ENCODE measurements at places on chromosomes 6 and 20. TPM values are rescaled to one million over a fixed set of nuclear protein-coding genes. Genes with fewer than 3 reads are reported as not detected.

LY6G6D gene
- not detected for polyA plus RNA-seq

GINS1 gene
- polyA plus RNA-seq = 6.4 TPM

ABHD16B gene
- polyA plus RNA-seq = not detected

VGLL2 gene
- not detected for polyA plus RNA-seq

MAP7 gene
- 0.10 TPM for polyA plus RNA-seq

TNFRSF21 gene
- 24.9 TPM for polyA plus RNA-seq

GRCh38 chr6:91029211-91029610, 442.3 kb upstream of the MAP3K7 start:
- no peak for DNase-seq

DNA sequence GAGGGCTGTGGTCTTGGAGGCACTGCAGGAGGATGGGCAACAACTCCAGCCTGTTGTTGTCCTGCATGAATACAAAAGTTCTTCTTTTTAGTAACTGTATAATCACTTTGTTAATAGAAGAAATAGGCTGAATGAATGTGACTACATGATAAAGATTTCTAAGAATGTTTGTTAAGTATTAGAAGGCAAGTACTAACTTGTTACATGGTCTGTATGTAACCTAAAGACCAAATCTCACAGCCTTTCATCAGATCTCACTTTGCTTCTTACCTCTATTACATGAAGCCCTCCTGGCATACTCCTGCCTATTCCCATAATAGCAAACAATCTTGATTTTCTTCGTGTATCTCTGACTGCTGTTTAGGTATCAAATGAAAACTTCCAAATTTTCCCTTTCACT, 73.4 kb downstream of the REPS1 start:
- no peak for DNase-seq

DNA sequence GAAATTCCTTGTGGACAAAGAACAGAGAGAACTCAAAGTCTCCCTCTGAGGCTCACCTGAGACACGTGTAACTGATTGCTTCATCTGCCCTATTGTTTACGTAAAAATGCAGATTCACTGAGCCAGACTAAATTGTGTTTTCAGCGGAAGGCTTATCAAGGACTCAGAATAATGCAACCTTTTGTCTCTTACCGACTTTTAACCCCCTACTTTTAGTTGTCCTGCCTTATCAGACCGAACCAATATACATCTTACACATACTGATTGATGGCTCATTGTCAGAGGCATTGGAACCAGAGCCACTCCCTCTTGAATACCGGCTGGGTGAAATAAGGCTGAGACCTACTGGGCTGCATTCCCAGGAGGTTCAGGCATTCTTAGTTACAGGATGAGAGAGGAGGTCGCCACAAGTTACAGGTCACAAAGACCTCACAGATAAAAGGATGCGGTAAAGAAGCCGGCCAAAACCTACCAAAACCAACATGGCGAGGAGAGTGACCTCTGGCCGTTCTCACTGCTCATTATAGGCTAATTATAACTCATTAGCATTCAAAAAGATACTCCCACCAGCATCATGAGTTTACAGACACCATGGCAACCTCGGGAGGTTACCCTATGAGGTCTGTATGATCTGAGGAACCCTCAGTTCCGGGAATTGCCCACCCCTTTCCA, 95.5 kb upstream of the ZNF184 start:
- no peak for DNase-seq

DNA sequence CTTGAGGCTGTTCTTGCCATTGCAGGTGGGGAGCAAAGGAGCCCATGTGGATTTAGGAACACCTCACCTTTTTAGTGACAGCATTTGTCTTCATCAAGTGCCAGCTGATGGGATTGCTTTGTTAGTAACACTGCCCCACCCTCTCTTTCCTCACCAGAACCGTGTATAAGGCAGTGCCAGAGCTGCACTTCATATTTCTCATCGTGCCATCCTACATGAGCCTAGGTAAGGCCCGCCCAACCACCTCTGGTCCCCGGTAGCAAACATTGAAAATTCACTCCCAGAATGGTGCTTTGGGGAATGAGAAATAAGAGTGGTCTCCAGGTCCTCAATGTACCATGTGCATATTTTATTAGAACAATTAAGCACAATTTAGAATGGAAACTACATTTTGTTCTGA, 22.7 kb downstream of the CFAP61 start:
- DNase-seq = no peak

GRCh38 chr6:52022675-52023074, 64.7 kb downstream of the PKHD1 start:
- no peak for DNase-seq

DNA sequence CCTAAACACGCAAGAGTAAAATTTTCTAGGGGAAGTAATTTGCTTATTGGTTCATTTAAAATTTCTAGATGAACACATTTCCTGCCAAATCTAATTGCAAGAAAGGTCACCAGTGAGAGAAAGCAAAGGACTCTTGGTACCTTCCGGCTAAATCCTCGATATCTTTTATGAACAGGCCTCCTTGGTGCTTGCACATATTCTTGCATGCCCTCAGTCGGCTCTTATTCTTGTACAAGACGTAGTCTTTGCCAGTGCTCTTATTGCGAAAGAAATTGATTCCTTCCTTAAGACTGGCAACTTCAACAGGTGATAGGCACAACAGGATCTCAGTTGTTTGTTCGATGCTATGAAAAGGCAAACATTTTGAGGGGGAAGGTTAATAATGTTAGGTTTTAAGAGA, 141.7 kb upstream of the CARMIL1 start:
- peak; percentile 36 for DNase-seq

DNA sequence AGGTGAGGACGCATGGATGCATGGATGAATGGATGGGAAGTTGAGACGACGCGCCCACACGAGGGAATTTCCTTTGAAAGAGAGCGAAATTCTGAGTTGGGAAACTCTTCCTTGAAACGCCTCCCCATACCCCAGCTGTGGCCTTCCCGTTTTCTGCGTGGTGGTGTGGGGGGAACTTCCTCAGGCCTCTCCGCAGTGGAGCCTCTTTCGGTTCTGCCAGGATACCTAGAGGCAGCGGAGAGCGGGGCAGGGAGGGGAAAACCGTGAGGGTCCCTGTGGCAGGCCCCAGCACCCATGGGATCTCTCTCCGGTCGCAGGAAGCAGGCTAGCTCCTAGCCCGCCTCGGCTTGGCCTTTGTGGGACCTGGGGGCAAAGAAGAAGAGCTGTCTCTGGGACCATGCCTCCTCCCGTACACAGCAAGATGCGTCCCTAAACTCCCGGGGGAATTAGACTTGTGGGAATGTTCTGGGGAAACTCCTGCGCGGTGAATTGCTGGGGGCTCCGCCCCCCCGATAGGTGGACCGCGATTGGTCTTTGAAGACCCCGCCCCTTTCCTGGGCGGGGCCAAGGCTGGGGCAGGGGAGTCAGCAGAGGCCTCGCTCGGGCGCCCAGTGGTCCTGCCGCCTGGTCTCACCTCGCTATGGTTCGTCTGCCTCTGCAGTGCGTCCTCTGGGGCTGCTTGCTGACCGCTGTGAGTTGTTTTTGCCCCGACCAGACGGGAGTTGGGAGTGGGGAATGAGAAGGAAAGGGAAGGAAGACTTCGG, at the start of gene CD40:
CD40 (plus strand) TSS at position 611 of the 764 bp plus-strand sequence; CDS start at position 641, 30 bp downstream.
- DNase-seq = peak; percentile 84

- DNase-seq = no peak
These were observed 21.2 kb downstream of the EPB41L2 start for GRCh38 chr6:131041814-131042213.

DNA sequence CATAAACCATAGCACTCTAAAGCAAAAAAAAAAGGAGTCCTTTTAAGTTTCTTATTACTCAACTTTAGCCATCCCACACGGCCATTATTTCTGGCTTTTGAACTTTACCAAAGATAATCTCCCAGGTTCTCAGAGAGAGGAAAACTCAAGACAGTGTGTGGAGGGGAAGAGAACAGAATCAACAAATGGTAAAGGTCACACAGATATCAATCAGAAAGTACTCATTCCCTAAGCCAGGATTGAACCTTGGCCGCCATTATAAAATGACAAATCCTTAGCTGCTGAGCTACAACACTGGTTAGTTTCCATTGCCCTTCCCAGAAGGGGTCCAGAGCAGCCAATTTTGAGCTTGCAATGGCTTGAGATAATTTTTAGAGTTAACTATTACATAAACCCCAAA, 10.1 kb upstream of the TRIM38 start:
- no peak for DNase-seq

- DNase-seq = no peak
These were observed 786.2 kb upstream of the GJE1 start for GRCh38 chr6:141346535-141346934.

- DNase-seq = peak; percentile 76
These were observed 765 bp upstream of the GMDS start for GRCh38 chr6:2245877-2246863.

All from endothelial cell of umbilical vein (primary cell).